ENCODE measurements at places on chromosomes 16 and 17.
A peak's percentile ranks its signal among the peaks of the same experiment; 100 is the strongest.

DNA sequence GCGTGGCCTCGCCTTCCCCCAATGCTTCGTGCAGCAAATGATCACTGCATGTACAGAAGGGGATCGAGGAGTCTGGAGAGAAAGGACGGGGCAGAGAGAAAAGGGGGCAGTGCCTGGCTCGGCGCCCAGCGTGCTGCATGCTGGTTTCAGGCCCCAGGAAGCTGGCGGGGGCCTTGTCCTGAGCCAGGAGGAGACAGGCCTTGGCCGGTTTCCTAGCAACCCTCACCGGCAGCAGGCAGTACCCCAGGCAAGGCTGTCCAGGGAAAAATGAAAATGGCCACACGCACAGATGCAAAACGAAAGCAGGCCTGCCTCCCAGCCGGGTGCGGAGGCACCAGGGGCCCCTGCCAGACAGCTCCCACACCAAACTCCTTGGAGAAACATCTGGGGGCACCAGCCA is 126.3 kb downstream of the ZFHX3 start:
- DNase-seq = peak; percentile 32

- DNase-seq = peak; percentile 92
Observed at GRCh38 chr17:2406903-2407790, 6.3 kb upstream of the MNT start.

DNA sequence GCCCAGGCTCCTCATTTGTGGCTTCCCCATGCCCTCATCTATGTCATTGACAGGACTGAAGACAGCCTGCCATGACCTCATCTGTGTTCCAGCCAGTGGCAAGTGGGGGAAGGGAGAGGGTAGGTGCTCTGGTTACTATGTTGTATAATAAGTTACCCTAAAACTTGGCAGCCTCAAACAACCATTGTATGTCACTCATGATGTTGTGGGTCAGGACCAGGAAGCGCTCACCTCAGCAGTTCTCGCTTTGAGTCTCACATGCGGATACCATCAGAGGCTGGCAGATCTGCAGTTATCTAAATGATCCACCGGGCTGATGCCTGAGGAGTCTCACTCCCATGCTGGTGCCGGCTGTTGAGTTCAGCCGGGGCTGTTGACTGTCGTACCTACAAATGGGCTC is 89.0 kb upstream of the TMEM97 start:
- no peak for DNase-seq

- DNase-seq = no peak
Observed at GRCh38 chr16:71254832-71255525, 24.5 kb upstream of the HYDIN start.

Data from IMR-90 (cell line).